Astrocyte (in vitro differentiated cells and primary cell): ENCODE measurements at places on chromosomes 11 and 22. TPM values are rescaled to one million over a fixed set of nuclear protein-coding genes. Genes with fewer than 3 reads are reported as not detected.

UVRAG gene
- 14.5 and 15.3 TPM in 2 replicates for total RNA-seq

MS4A12 gene
- 0.31 TPM in 1 of 2 replicates, not detected in the other for total RNA-seq

RAG2 gene
- not detected in 2 replicates for total RNA-seq

DNA sequence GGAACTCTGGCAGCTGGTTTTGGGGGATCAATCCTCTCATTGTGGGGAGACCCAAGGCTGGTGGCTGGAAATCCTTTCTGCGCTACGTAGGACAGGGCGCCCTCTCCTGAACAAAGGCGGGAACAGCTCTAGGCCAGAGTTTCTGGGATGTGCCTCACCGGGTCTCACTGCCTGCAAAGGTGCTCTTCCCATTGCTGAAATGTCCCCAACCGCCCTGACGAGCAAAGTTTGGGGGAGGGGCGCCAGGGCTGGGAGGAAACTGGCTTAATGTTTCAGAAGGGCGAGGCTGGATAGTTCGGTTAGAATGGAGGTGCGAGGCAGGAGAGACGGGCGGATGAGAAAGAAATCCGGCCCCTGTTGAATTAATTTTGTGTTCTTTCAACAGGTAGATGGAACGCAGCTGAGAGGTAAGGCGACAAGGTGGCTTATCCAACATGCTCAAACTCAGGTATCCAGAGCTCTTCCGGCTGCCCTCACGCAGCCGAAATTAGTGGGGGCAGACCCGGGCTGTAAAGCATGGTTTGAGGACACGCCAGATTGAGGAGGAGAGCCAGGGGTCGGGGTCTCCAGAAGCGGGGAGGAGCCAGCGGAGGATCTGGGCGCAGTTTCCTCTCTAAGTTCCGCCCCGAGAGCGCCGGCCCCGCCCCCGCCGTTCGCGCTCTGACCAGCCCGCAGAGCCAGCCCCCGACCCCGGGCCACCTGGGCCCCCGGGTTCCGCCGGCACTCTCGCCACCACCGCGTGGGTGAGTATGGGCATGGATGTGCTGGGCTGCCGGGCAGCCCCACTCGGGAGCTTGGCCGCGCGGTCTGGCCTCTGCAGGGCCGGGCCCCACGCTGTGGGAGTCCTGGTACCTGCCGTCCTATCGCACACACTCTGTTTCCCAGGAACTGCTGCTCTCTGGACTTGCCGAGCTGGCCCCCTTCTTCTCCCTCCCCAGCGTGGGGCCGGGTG lies at the start of gene PGAP2:
Gene PGAP2, plus strand, starts transcription at position 652 of the 952 bp plus-strand sequence. CDS start 2,700 bp downstream, outside the sequence.
- H3K27ac ChIP-seq, result no peak within 1 kb of the TSS
- no peaks in the 10 kb centered on the region for H3K36me3 ChIP-seq
- peaks cover 4% of the 10 kb centered on the region for H3K4me1 ChIP-seq
- DNase-seq, result no peak
- H3K4me3 ChIP-seq, result peak within 1 kb of the TSS; percentile 90

DNA sequence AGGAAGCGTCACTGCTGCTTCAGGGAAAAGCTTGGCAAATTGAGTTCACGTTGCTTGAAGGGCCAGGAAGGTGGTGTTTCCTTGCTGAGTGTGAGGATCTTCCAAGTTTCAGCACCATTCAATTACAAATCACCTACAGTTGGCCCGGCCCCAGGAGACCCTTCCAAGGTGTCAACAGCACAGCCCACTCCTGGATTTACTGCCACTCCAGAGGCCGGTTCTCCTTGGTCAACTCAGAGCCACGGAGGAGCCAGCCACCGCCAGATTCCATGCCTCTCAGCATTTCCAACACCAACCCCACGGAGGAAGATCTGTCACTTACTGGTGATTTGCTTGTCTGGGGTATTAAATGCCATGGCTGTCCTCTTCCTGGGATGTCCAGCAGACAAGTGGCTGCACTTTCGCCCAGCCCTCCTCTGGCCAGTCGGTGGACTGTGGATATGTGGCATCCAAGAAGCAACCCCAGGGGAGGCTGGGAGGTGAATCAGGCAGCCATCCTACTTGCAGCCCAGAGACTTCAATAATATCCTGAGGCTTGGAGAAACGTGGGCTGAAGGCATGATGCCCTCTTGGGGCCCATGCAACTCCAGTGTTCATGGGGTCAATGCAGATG lies 74.1 kb upstream of the SHANK2 start:
- H3K27me3 ChIP-seq, result no peaks in the 10 kb centered on the region
- no peaks in the 10 kb centered on the region for H3K36me3 ChIP-seq
- DNase-seq, result no peak

- no peak overlapping the region for H3K27ac ChIP-seq
- no peak for DNase-seq
Measured at GRCh38 chr22:31332886-31333285, 13.3 kb downstream of the PATZ1 start.

DNA sequence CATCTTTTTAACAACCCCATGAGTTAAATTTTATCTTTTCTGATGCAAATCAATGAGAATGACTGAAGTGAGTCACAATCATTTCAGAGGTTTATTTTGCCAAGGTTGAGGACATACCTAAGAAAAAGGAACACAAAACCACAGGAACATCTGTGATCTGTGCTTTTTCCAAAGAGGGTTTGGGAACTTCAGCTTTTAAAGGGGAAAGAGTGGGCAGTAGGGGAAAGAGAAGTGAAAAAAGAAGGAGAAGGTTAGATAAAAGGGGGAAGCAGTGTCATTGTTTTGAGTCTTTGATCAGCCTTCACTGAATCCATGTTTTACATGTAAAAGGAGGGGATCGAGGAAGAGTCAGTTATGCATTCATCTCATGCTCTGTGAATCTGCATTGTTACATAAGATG lies 45.3 kb upstream of the SPON1 start:
- no peak overlapping the region for H3K27ac ChIP-seq
- peaks cover 3% of the 10 kb centered on the region for H3K27me3 ChIP-seq
- DNase-seq, result no peak
- H3K36me3 ChIP-seq, result no peaks in the 10 kb centered on the region

GRCh38 chr11:11089805-11090204 lies 232.0 kb upstream of the ZBED5 start:
- DNase-seq, result no peak
- no peaks in the 10 kb centered on the region for H3K36me3 ChIP-seq
- no peaks in the 10 kb centered on the region for H3K4me1 ChIP-seq
- no peaks in the 10 kb centered on the region for H3K27me3 ChIP-seq
